ENCODE measurements at places on chromosomes 2 and 18. TPM values are rescaled to one million over a fixed set of nuclear protein-coding genes. Genes with fewer than 3 reads are reported as not detected.

DNA sequence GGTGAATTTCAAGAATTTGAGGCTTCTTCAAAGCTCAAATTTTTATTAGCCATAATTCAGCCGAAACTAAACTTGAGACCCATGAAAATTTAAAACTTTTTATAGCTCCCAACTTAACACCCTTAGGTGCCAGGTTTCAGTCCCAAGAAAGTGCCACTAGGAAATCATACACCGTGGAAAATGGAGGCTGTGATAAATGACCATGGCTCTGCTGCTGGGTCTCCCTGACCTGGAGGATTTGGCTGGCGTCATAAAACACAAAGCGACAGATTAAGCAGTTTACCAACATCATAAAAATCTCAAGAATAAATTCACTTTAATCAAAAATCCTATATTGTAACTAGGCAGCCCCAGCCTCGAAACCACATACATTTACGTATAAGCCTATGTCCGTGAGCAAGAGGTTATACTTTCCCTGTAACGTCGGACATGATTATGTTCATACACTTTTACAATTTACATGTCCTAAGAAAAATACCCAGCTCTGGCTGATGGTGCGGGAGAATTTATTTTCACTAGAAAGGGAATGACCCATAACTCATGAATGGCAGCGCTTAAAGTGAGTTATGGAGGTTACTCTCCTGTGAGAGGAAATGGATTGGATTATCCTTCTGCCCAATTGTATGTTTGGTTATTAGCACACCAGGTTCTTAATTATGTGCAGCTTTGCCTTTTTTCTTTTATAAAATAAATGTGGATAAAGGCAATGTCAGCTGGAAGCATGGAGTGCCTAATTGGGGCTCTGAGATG lies 329.4 kb downstream of the AGPS start:
- no peaks in the 10 kb centered on the region for H3K27me3 ChIP-seq
- no peak overlapping the region for H3K4me3 ChIP-seq
- H3K4me1 ChIP-seq = no peaks in the 10 kb centered on the region
- H3K36me3 ChIP-seq = no peaks in the 10 kb centered on the region

GRCh38 chr2:56334622-56335021 lies 150.8 kb downstream of the CCDC85A start:
- DNase-seq = no peak
- H3K4me3 ChIP-seq = no peak overlapping the region
- H3K27ac ChIP-seq = no peak overlapping the region
- no peaks in the 10 kb centered on the region for H3K27me3 ChIP-seq
- H3K4me1 ChIP-seq = peaks cover 11% of the 10 kb centered on the region

- DNase-seq = no peak
- H3K4me1 ChIP-seq = no peaks in the 10 kb centered on the region
- H3K4me3 ChIP-seq = no peak overlapping the region
- no peak overlapping the region for H3K27ac ChIP-seq
Observed at GRCh38 chr2:168935810-168936581, 34.9 kb downstream of the G6PC2 start.

DNA sequence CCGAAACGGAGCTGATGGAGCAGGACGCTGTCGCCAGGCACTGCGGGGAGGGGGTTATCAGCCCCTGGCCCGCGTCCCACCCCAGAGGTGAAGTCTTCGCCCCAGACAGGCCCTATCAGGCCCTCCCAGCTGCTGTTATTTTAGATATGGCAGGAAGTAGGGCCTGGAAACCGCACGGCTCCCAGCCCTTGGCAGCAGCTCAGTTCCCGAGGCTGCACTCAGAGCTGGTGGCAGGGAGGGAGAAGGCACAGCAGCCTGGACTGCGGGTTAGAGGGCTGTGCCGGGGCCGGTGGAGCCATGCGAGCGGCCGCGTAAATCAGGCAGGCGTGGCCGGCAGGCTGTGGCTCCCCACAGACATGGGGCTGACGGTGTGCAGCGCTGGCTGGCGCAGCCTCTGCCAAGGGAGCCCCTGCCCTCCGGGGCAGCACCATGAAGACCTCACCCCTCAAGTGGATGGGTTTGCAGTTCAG lies 111.4 kb downstream of the NFATC1 start:
- no peak for DNase-seq
- peak overlapping the region; percentile 77 for H3K4me3 ChIP-seq
- H3K36me3 ChIP-seq = no peaks in the 10 kb centered on the region

GRCh38 chr2:46831869-46832265 lies 83.7 kb downstream of the MCFD2 start:
- H3K4me3 ChIP-seq = no peak overlapping the region
- H3K36me3 ChIP-seq = no peaks in the 10 kb centered on the region
- no peaks in the 10 kb centered on the region for H3K27me3 ChIP-seq
- H3K4me1 ChIP-seq = peaks cover 11% of the 10 kb centered on the region

- H3K4me3 ChIP-seq = no peak overlapping the region
- no peaks in the 10 kb centered on the region for H3K4me1 ChIP-seq
- DNase-seq = no peak
- H3K27me3 ChIP-seq = no peaks in the 10 kb centered on the region
- H3K27ac ChIP-seq = no peak overlapping the region
- H3K36me3 ChIP-seq = no peaks in the 10 kb centered on the region
Observed at GRCh38 chr18:36095936-36096519, 28.7 kb upstream of the RPRD1A start.

DNA sequence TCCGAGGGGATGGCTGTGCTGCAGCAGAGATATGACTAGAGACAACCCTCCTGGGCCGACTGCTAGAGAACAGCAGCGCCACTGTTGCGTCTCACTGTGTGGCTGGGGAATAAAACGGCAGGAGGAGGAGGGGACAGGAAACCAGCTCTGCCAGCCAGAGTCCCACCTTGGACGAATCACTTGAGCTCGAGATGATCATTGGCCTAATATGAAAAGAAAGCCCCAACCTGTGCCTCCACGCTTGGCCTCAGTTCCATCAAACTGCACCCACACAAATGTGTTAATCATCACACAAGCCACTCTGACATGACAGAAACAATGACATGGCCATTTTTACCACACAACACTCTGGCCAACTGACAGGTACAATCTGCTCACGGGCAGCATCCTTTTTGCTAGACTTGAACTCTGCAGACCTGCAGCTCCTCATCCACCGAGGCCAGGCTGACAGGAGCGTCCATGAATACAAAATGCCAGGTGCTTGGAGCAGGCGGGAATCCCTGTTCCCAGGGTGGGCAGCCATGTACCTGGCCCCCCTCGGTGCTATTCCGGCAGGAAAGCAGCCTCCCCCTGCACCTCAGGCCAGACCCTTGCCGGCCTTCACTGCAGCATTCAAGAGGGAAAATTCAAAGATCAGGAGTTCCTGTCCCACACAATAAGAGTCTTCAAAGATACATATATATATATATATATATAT lies 52.3 kb downstream of the PARD6G start:
- H3K36me3 ChIP-seq = no peaks in the 10 kb centered on the region
- no peak overlapping the region for H3K4me3 ChIP-seq
- H3K27me3 ChIP-seq = no peaks in the 10 kb centered on the region
- no peaks in the 10 kb centered on the region for H3K4me1 ChIP-seq

GRCh38 chr2:149800624-149801542 lies 213.3 kb upstream of the MMADHC start:
- no peaks in the 10 kb centered on the region for H3K36me3 ChIP-seq
- no peaks in the 10 kb centered on the region for H3K4me1 ChIP-seq
- no peak overlapping the region for H3K4me3 ChIP-seq
- no peak overlapping the region for H3K27ac ChIP-seq
- no peak for DNase-seq
- H3K27me3 ChIP-seq = no peaks in the 10 kb centered on the region

DNA sequence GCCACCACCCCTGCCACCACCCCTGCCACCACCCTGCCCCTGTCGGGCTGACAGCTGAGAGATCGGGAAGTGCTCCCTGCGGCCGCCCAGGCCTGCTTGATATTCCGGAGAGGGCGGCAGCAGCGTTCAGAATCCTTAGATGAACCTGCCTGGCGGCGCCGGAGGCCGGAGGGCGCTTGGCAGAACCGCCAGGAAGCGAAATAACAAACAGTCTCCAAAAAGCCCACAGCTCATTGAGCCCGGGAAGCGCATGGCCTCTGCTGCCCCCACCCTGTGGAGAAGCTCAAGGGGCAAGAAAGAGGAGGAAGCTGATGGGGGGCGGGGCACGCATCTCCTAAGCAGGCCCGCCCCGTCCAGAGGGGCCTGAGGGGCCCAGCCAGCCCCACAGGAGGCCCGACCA lies 92.2 kb upstream of the MBOAT2 start:
- H3K27ac ChIP-seq = no peak overlapping the region
- H3K36me3 ChIP-seq = no peaks in the 10 kb centered on the region
- H3K27me3 ChIP-seq = no peaks in the 10 kb centered on the region
- peak overlapping the region; percentile 57 for H3K4me3 ChIP-seq

DNA sequence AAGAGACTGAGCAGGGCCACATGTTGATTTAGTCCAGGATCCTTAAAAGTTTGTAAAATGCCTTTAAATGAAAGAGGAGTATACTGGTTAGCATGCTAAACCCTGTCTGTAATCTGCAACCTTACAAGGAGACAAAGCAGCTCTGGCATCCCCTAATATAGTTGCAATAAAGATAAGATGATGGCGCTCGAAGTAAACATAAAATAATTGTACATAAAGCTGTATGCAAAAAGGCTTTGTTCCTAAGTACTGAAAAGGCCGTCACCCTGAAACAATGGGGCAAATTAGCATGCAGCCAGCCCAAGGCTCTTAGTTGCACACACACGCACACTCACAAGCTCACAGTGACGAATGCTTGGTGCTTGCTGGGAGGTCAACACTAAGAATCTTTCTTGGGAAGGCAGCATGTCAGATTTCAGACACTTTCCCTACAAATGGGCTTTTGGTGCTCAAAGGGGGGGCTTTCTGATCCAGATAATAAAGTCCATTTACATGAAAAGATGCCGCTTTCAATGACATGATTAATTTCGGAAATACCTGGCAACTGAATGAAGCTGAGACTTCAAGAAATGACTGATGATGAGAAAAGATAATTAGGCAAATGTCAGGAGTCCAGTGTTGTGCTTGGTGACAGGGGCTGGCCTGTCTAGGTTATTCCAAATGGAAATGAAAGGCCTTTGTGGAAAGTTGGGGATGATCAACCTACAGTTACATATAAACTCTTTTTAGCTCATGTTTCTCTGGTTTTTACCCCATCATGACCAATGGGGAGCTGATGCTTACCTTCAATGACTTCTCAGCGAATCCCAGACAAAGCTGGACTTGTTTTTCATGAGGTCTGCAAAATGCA lies 370.3 kb downstream of the MEIS1 start:
- H3K27me3 ChIP-seq = no peaks in the 10 kb centered on the region
- H3K4me3 ChIP-seq = no peak overlapping the region
- no peak overlapping the region for H3K27ac ChIP-seq
- H3K4me1 ChIP-seq = no peaks in the 10 kb centered on the region
- no peaks in the 10 kb centered on the region for H3K36me3 ChIP-seq
- no peak for DNase-seq

GRCh38 chr2:41879235-41879916 lies 168.4 kb upstream of the PKDCC start:
- DNase-seq = no peak
- H3K4me1 ChIP-seq = peaks cover 3% of the 10 kb centered on the region
- no peaks in the 10 kb centered on the region for H3K27me3 ChIP-seq
- H3K27ac ChIP-seq = no peak overlapping the region
- no peak overlapping the region for H3K4me3 ChIP-seq

GRCh38 chr2:72762276-72762675 lies 63.6 kb downstream of the EXOC6B start:
- no peaks in the 10 kb centered on the region for H3K36me3 ChIP-seq
- H3K4me3 ChIP-seq = no peak overlapping the region
- no peaks in the 10 kb centered on the region for H3K4me1 ChIP-seq
- DNase-seq = no peak
- no peaks in the 10 kb centered on the region for H3K27me3 ChIP-seq
- H3K27ac ChIP-seq = no peak overlapping the region

DNA sequence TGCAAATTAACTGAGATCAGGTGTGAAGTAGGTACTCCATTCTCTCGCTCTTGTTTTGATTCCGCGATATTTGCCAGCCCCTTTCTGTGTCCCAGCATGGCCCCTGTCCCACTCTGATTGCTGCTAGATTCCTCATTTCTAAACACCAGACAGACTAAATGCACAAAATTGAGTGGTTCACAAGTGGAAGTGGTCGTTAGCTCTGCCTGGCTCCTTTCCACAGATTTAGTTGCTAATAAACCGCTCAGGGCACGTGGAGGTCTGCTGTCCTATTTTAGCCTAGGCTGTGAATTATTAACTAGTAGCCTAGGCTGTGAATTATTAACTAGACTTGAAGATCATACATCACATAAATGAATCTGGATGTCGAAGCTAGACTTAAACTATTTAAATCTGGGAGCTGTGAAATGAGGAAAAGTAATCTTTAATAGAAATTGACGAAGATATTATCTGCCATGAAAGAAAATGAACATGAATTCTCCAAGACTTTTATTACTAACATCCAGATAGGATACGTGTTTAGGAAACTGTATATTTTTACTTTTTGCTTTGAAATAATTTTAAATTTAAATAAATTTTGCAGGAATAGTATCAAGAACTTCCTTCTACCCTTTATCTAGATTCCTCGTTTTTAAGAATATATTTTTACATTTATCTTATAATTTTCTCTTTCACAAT lies 3.7 kb downstream of the IL1RL2 start:
- H3K27ac ChIP-seq = no peak overlapping the region
- no peaks in the 10 kb centered on the region for H3K27me3 ChIP-seq
- no peaks in the 10 kb centered on the region for H3K4me1 ChIP-seq
- H3K36me3 ChIP-seq = no peaks in the 10 kb centered on the region

GRCh38 chr18:59140302-59140885 lies 710 bp downstream of the SEC11C start:
- H3K27ac ChIP-seq = peak overlapping the region; percentile 60
- no peaks in the 10 kb centered on the region for H3K4me1 ChIP-seq
- DNase-seq = no peak
- no peaks in the 10 kb centered on the region for H3K36me3 ChIP-seq

GRCh38 chr2:55721596-55722215 lies 28.1 kb upstream of the PNPT1 start:
- DNase-seq = no peak
- no peaks in the 10 kb centered on the region for H3K27me3 ChIP-seq
- H3K36me3 ChIP-seq = no peaks in the 10 kb centered on the region

UGT1A6 gene
- total RNA-seq = not detected

RASGRP3 gene
- 22.1 TPM for total RNA-seq

CEBPZOS gene
- total RNA-seq = 25.5 TPM

LCT gene
- total RNA-seq = 0.28 TPM

WNT10A gene
- 1.6 TPM for total RNA-seq

SPIRE1 gene
- 26.8 TPM for total RNA-seq

MPP4 gene
- not detected for total RNA-seq
